ENCODE measurements at places on chromosomes 6 and 20.

DNA sequence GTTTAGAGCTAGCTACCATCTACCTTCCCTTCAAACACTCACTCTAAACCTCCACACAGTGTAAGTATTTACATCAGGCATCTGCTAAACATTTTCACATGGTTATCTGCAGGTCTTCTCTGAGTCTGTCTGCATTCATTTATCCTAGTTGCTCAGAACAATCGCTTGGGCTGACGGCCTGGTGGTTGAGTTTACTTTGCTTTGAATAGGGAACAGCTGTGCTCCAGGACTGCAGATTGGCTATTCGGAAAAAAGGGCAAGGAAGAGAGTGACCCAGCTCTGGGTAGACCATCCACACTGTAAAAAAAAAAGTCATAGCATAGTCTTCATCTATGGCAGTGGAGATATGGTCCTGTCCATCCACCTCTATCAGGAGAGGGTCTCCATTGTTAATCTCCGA, 115.3 kb upstream of the ESR1 start:
- DNase-seq, result no peak

- DNase-seq, result no peak
These were observed 72.5 kb downstream of the TNFRSF21 start for GRCh38 chr6:47237196-47237595.

DNA sequence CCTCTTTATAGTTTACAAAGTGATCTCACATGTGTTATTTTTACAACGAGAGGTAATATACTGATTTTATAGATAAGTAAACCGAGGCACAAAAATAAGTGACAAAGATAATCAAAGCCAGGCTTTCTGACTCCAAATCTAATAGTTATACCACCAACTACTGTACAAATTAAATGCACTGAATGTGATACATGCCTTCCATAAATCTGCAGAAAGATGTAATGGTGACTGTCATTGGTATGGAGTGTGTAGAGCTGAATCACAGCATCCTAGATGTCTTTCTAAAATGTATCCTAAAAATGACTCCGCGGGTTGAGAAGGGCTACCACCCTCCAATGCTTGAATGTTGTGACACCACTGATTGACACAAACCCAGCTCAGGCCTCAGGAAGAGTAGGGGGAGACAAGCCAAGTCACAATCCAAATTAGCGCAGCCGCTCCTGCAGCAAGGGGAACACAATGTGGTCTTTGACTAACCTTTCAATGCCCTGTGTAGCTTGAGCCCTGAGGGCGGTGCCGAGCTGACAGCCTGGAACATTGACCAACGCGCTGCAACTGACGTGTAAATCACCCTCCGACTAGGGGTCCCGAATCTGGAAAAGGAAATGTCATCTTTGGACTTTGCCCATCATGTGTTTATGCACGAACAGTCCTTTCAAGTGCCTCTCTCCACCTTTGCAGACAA, 136.8 kb downstream of the OLIG3 start:
- DNase-seq, result no peak

DNA sequence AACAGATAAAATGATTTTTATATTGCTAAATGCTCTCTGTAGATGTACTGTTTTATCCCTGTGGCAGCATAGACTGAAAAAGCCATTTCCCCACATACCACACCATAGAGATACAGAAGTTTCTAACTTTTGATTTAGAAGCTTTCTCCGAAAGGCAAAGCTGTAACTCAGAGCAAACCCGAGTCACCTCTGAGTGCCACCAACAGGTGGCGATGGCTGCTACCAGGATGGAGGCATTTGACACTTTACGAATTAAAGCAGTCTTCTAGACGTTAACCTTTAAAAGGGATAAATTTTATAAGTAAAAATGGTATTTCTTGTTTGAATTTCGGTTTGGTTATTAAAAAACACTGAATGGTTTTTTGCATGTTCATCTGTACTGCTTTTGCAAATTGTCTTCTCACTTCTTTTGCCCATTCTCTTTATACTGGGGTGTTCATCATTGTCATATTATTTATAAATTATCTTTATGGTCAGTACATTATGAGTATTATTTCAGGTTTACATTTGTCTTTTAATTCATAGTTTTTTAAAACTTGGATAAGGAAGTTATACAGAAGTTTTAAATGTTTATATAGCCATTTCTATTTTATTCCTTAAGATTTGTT, 201.0 kb upstream of the CEP162 start:
- no peak for DNase-seq

- no peak for DNase-seq
These were observed 21.3 kb upstream of the PDE10A start for GRCh38 chr6:165684333-165684732.

- DNase-seq, result no peak
These were observed 1956.6 kb upstream of the DEFB115 start for GRCh38 chr20:29300579-29301551.

- DNase-seq, result no peak
These were observed 109.0 kb downstream of the RALGAPA2 start for GRCh38 chr20:20603339-20603990.

- DNase-seq, result no peak
These were observed 12.8 kb downstream of the ESF1 start for GRCh38 chr20:13771853-13772453.

DNA sequence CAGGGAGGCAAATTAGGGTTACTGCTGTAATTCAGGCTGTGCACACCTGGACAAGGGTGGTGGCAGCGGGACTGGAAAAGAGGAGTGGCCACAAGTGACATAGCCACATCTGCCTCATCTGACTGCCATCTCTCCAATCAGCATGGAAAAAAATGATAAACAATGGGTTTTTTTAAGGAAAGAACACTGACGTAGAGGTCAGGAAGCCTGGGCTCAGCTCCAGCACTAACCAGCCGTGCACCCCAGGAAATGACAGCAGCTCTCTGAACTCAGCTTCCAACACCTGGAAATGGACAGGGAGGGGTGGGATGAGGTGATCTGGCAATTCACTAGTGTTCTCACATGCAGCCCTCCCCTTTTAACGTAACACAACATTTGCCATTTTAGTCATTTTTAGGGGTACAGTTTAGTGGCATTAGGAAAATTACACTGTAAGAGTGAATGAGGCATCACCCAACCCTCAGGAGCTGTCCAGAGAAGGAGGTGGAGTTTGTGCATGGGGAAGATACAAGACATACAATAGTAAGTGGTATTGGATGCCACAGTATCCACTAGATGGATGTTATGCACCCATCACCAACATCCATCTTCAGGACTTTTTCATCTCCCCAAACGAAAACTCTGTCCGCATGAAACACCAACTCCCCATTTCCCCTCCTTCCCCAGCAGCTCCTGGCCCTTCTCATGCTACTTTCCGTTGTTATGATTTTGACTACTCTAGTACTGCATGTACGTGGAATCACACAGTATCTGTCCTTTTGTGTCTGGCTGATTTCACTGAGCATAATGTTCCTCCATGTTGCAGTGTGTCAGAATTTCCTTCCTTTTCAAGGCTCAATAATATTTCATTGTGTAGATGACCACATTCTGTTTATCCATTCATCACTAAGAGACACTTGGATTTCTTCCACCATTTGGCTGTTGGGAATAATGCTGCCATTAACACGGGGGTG, 215.5 kb upstream of the ECI2 start:
- no peak for DNase-seq

GRCh38 chr6:159727717-159728445, 575 bp downstream of the WTAP start:
- DNase-seq, result no peak

GRCh38 chr20:18740726-18741125, 72.9 kb upstream of the SCP2D1 start:
- DNase-seq, result no peak

DNA sequence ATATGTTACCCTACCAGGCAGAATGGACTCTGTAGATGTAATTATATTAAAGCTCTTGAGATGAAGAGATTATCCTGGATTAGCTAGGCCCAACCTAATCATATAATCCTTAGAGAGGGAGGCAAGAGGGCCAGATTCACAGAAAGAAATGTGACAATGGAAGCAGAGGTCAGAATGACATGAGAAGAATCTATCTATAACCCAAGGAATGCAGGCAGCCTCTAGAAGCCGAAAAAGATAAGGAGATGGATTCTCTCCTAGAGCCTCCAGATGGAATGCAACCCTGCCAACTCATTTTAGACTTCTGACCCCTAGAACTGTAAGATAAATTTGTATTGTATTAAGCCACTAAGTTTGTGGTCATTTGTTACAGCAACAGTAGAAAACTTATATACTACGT, 12.3 kb downstream of the PXT1 start:
- no peak for DNase-seq

DNA sequence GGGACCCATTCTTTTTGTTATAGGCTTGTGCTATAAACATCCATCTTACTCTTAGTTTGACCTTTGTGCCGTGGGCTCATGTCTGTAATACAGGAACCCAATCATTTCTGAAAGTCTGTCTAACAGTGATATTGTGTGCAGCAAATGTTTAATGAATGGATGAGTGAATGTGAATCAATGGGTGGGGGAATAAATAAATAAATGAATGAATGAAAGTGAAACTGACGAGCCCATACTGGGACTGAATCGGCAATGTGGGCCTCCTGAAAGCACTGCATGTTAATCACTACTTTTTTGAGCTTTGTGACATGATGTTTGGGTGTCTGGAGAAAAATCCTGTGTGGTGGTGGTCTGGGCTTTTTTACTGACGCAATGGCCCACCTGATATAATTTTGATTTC, 175.0 kb downstream of the GMPR start:
- DNase-seq, result no peak

DNA sequence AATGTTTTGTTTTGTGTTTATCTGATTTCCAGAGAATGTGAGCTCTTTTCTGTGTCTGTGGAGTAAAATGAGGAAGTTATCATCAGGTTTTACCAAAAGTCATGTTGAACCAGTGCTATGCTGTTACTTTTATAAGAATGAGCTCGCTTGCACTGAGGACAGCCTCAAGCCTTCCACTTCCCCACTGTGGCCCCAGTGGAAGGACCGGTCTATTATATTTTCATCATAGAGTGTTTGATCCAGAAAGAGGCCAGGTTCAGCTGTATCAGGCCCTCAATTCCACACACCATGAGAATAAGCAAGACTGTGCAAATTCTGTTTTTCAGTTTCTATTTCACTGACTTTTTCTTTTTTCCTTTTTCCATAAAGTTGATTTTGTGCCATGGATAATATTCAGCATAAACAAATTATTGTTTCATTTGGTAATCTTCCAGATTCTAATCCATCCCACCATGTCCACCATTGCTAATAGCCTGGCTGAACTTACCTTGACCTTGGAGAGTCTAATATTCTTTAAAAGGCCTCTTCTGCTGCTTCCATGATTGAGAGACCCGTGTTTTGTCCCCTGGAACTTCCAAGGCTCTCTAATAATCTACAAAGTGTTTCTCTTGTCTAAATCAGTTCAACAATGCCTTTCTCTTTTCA, 286.2 kb downstream of the THBS2 start:
- DNase-seq, result no peak

DNA sequence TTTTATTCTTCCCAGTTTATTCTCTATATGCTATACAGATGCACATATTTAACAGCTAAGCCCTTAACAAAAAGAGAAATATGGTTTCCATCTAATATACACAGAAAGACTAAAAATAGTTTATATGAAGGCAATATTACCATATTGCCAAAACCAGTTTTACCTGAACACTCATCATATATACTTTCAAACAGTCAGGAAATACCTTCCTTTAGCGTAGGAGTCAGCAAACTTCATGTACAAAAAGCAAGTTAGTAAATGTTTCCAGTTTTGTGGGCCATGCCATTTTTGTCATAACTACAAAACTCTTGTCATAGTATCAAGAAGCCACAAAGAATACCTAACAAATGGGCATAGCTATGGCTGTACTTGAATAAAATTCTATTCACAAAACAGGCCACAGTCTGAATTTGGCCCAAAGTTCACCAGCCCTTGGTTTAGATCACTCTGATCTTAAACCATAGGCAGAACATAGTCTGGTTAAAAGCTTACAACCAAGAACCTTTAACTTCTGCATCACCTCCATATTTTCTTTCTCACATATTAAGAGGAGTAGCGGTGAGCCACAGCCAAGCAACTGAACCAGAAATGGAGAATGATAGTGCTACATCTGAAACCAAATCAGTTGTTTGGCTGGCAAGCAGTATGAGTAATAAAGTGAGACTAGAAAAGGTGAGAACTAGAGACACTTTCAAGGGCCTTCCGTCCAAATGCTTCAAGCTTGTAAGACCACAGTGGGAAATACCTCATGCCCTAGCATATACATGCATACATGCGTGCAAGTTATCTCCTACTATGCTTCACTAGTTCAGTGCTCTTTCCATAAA, 116.6 kb downstream of the PTPRK start:
- no peak for DNase-seq

DNA sequence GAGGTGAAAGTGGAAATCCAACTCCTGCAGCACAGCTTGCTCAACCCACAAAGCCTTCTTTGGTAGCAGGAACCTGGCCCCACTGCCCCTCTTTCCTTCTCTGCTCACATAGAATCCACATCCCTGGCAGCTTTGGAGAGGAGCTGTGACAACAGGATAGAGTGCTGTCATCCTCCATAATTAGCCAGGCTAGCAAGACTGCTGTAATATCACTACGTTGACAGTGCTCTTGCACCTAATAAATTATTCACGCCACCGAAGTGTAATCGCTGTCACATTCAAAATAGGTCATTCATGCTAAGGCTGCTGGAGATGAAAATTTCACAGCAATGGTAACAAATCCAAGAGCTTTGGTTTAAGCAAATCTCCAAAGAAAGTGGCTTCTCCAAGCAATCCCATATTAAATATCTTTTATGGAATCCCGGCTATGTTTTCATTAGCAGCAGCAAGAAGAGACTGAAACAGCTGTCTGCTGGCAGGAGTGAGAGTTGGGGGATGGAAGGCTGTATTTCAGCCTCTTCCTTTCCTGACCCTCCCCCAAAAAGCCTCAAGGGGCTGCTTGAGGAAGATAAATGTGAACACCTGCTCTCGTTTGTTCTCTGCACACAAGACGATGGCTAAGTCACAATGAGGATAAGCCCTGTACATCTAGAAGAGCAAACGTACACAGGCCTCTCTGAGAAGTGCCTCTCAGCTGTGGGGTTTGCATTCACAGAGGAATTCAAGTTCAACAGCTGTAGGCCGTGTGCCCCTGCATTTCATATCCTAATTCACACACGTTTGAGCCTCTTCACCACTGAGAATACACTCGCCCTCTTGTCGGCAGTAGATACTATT, 16.5 kb downstream of the RIPOR2 start:
- DNase-seq, result no peak

DNA sequence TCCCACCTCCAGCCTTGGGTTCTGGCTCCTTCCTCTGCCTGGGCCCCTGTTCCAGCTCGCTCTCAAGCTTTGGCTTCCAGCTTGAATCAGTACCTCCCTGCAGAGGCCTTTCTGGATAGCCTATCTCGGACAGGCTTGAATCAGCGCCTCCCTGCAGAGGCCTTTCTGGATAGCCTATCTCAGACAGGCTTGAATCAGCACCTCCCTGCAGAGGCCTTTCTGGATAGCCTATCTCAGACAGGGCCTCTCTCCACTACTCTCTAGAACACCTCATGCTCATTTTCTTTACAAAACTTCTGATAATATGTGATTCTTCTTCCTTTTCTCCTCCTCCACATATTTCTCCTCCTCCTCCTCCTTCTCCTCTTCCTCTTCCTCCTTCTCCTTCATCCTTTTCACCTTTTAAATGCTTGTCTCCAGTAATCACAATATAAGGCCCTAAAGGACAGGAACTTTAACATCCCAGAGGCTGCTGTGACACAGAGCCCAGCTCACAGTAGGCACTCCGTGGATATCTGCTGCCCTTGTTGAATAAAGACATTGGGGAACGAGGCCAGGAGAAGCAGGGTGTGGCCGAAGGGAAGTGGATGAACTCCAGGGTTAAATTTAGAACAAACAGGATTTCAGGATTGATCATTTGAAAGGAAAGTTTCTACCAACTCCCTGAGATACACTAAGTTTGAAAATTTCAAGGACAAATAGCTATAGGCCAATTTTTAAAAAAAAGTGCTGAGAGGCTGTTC, 9.3 kb upstream of the RPS6KA2 start:
- DNase-seq, result no peak

GRCh38 chr6:100163035-100163434, 169.0 kb upstream of the MCHR2 start:
- no peak for DNase-seq

All from nucleus accumbens (tissue), 56 donors.